ENCODE measurements at places on chromosomes 7 and 10.

GRCh38 chr7:43076189-43076605 lies 36.2 kb upstream of the HECW1 start:
- DNase-seq: no peak

DNA sequence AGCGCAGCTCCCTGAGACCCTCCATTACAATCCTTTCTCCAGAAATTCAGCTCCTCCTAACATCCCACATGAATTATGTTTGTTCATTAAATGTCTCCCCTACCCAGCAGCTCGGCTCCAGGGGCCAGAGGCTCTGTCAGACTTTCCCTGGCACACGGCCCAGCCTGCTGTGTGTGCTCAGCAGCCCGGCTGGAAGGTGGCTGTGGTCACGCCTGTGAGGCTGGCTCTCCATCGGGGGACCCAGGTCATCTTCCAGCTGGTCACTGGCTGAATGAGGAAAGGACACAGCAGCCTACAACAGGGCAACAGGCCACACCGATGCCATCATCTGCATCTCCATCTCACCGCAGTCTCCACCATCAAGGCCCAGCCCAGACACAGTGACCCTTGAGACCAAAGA lies 219.8 kb downstream of the MAD1L1 start:
- no peak for DNase-seq

GRCh38 chr10:11869219-11869618 lies 46.1 kb downstream of the PROSER2 start:
- no peak for DNase-seq

DNA sequence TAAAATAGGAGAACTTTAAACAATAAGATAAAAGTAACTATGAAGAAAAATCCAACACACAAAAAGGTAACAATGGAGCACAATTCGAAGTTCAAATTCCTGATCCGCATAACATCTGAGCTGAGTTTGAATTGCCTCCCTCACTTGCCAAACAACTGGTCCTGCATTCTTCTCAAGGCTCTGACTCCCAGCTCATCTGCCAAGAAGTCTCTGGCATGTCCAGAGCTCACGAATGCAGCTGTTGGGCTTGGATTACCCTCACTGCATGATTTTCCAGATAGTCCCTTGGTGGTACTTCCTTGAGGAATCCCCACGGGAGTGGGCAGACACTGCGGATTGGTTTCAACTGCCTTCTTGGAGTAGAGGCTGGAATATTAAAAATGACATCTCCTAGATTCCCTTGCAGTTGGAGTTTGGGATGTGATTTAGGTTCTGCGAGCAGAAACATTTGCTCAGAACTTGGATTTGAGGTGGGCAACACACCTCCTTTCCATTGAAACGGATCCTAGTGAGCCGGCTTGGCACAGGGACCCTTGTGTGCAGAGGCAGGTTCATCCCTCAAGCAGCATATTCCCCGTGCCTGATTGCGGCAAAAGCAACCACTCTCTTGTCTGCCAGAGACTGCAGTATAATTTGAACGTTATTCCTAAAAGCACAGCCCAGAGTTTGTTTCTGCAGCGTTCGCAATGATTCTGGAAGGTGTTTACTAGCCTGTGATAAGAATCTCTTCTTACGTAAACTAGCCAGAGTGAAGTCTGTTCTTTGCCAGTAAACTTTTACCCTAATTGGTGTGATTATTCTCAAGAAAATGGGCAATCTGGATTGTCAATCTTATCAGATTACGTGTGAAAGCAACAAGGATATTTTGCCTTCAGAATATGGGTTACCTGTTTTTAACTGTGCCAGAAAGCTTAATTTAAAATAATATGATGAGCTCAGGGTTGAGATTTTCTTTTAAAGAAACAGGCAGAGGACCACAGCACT lies 23.4 kb upstream of the PRKCQ start:
- DNase-seq: no peak

DNA sequence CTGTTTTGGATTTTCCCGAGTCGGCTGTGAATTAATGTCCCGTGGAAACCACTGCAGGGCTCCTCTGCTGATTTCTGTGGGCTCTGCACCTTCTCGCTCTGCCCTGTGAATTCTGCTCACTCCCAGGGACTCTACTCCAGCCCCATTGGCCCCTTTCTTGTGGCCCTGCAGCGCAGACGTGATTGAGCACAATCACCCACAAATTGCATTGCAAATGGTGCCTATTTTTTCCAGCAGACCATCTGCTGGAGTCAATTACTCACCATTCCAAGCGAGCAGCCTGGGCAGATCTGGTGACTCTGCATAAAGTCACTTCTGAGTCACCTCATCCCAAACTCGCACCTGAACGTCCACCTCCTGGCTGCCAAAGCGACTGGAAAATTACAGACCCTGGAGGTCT lies 235.8 kb downstream of the PAXIP1 start:
- DNase-seq: no peak

- no peak for DNase-seq
These were observed 81.9 kb downstream of the BUB3 start for GRCh38 chr10:123236126-123236525.

DNA sequence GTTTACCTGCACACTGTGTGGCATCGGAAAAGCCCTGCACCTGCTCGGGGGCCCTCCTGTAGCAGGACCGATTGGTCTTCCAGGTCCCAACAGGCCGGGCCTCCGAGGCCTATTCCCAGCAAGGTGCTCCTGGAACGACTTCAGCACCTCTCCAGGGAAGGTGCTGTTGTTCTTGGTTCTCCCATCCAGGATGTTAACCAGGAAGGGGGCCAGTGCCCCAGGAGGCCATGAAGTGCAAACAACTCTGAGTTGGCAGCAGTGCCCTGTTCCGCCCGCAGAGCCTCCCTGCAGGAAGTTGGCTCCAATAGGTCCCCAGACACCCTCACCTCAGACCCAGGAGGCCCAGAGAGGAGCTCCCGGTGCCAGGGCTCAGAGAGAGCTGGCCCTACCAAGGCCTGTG lies 64.0 kb upstream of the DUSP5 start:
- DNase-seq: no peak

- DNase-seq: no peak
These were observed 16.8 kb upstream of the GPR15LG start for GRCh38 chr10:84156768-84157167.

DNA sequence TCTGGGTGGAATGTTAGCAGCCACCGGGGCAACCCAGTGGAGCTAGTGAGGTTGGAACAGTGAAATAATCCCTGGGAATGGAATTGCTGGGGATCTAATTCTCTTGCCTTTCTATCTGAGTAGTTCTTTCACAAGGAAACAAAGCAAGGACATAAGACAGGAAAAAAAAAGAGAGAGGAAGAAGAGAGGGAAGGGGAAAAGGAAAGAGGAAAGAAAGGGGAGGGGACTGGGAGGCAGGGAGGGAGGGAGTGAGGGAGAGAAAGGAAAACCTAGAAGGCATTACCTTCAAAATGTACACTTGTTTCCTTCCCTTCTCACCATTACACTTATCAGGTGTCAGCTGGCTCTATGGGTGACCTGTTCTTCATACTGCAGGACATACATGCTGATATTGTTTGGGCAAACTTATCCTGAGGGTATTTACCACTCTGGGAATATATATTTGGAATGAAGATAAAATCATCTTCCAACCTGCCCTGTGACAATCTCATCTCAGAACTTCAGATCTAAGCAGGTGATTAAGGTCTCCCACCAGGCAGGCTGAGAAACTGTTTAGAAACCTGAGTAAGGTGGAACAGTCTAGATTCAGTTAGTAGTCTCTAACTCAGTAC lies 50.0 kb upstream of the KCNIP2 start:
- no peak for DNase-seq

- no peak for DNase-seq
These were observed 156.5 kb upstream of the CHST15 start for GRCh38 chr10:124249812-124250432.

DNA sequence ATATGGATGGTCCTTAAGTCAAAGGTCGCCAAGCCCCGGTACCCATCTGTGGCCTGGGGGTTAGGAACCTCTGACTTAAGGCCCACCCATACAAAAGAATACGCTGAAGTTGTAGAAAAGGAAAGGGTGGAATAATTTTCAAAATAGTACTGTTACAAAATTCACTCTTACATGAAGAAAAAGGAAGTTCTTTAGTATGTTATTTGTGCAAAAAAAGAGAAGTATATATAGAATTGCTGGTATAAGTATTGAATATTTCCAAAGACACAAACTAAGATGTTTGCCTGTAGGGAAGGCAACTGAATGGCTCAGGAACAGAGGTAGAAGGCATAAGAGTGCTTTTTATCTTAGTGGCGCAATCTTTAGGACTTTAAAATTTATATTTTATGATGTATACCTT lies 78.7 kb downstream of the PRLHR start:
- DNase-seq: no peak
